ENCODE measurements at places on chromosomes 12 and 14.

DNA sequence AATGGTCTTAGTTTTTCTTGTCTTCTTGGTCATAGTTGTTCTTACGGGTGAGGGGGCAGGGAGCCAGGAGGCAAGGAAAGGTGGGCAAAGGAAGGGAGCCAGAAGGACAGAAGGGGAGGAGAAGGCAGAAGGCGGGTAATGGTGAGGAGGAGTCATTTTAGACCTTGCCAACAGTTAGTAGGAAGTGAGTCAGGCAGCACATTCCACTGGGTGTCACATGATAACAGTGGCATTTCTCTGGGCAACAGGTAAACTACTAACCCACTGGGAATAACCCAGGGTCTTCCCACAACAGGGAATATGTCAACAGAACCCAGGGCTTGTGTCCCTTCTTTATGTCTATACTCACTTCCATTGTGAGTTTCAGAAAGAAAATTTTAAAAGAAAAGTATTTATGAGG lies 127.6 kb downstream of the SLC8A3 start:
- no peak for DNase-seq

DNA sequence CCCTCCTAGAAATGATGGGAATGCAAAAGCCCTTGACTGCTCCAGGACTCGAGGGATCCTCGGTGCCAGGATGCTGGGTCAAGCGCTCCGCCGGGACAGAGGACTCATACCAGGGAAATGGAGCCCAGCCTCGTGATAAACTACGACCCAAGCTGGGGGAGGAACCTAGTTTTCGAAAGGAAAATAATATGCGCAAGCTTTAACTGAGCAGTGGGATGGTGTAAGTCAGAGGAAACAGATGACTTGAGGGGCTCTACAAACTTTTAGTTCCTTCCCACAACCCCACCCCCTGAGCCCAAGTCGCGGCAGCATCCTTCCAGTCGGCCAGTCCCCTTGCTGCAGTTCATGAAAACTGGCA lies 654 bp upstream of the SUPT16H start:
- no peak for DNase-seq

DNA sequence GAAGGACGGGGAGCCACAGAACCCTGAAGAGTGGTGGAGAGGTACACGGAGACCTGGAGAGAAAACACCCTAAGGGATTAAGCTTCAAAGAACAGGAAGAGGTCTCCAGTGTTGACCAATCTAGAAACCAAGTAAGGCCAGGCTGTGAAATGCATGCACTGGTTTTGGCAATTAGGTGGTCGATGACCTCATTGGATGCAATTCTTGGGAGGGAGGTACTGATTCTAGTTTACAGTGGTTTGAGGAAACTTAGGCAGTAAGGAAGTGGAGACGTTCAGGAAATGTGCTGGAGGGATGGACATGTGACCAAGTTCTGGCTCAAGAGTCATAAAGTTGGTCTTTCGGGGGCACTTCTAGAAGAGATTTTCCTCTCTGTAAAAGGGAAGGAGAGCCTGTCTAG lies 91.3 kb upstream of the CEP83 start:
- DNase-seq: no peak

DNA sequence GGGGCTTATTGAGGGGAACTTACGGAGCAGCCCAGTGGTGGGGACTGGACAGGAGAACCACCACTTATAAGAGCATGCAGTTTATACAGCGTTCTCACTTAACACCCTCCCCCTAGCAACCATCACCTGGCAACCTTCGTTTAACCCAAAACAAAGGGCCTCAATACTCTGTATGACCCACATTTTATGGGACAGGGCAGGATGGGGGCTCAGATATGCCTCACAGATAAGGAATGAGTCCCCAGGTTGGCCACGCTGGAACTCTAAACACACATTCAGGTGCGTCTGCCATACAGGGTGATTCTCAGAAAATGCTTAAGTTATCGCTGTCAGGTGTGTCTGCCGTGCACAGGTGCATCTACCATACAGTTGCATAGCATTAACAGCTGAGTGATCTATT lies 99.2 kb downstream of the GCH1 start:
- no peak for DNase-seq

DNA sequence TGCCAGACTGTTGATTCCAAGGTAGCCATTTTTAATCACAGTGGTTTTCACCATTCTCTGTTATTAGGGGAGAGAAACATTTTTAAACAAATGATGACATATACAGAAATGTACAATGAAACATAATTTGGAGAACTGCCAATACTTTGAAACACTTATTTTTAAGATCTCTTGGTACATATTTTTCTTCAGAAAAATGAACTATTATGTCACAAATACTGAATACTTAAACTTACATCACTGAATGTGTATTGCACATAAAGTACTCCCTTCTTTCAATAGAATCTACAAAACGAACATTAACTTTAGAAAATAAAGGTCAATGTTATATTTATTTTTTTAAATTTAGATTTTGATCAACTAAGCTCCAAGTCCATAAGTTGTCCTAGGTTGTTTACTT lies 71.7 kb upstream of the CPNE8 start:
- no peak for DNase-seq

GRCh38 chr12:24418157-24418556 lies 468.7 kb upstream of the SOX5 start:
- no peak for DNase-seq

- no peak for DNase-seq
Observed at GRCh38 chr12:12481631-12482030, 81.0 kb downstream of the DUSP16 start.

- peak; percentile 26 for DNase-seq
Observed at GRCh38 chr12:90938451-90938850, 16.5 kb downstream of the CCER1 start.

- peak; percentile 64 for DNase-seq
Observed at GRCh38 chr12:19002216-19002615, 127.3 kb upstream of the PLEKHA5 start.

DNA sequence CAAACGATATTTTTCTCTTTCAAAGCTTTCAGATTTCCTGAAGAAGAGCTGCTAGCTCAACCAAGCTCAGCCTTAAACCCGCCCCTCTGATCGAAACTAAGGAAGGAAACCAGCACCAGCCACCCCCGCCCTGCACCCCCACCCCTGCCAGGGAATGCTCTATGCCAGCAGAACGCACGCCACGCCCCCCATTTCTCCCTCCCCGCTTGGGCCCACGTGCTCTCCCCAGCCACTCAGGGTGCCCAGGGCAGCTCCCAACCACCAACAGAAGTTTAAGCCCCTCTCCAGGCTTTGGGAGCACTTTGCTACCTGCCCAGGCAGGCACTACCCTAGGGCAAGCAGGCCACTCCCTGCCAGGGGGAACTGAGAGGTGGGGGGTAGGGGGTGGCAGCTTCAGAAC lies 18.8 kb upstream of the KRT78 start:
- DNase-seq: no peak

DNA sequence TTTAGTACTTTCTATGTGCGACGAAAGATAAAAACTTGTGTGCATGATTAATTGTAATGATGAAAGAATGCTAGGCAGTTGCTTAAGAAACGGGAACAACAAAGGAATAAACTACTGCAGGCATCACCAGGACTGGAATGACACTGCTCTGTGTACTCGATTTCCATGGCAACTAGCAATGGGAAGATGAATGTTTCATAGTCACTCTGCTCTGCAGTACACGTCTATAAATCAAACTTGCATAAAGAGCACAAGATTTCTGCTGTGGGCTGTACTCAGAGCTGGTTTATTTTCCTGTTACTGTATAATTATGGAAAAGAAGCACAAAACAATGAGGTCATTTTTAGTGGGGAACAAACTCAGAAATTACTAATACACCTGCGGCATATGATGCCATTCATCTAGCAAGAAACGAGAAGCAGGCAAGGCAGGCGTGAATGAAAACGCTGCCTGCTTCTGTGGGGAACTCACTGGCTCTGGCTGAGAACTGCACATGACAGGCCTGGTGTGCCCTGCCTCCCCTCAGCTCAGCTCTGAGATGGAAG lies 41.8 kb downstream of the EFCAB11 start:
- DNase-seq: peak; percentile 93

DNA sequence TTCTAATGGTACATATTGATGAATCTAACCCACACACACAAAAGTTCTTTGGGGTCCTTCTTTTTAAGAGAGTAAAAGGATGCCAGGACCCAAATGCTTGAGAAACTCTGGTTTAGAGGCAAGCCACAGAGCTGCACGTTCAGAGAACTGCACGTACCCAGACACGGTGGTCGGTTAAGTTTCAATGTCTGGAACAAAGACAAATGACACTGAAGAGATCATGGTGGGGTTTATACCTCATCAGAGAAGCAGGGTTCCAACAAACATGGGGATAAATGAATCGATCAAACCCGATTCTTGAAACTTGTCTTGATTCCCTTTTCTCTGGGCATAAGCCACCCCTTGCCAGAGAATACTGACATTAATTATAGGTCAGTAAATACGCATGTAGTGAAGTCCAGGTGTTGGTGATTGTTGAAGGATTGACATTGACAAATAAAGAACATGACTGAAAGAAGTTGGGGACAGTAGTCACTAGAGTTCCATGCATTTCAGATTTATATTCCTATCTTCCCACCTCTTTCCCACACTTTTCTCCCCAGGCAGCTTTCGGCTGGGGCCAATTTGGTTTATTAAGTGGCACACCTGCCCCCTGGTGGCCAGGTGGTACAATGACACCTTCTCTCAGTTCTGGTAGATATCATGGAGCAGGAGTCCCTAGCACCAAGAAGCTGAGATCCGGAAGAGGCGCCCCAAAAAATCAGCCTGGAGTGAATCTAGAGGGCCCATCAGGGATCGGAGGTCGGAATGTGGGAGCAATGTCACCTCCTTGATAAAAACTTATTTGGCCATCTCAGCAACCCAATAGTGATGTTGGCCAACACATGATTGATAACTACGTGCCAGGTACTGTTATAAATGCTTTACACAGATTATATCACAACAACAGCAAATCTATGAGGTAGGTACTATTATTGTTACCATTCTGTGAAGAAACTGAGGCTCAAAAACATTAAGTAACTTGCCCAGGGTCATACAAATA lies 17.8 kb upstream of the HDAC7 start:
- peak; percentile 86 for DNase-seq

- no peak for DNase-seq
Observed at GRCh38 chr14:68653108-68653507, 139.8 kb downstream of the ZFP36L1 start.

DNA sequence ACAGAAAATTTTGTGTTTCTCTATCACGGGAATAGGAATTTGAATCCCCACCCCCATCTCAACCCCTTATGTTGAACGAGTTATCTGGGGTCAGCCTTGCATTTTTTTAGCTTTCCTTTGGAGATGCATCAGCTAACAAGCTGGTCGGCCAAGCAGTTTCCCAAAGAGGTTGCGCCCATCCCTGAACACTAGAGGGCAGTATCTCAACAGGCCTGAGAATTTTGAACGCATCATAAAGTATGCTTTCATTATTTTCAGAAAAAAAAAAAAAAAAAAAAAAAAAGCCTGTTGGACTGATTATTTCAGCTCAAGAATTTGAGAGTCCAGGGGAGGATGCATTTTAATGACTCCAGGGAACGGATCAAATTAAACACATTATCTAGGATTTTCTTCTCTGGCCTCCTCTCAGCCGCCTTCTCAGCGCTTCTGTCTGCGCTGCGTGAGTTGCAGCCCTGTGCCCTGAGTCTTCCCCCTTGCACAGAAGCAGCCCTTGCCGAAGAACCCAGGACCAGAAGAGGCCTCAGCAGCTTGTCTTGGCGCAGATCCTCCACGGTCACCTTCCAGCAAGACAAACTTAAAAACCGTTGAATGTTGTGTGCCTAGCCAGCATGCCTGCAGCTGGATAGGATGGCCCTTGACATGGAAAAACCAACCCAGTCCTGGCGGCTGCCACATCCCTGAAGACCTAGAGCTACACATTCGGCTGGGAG lies 76.6 kb upstream of the GZMB start:
- DNase-seq: peak; percentile 67

DNA sequence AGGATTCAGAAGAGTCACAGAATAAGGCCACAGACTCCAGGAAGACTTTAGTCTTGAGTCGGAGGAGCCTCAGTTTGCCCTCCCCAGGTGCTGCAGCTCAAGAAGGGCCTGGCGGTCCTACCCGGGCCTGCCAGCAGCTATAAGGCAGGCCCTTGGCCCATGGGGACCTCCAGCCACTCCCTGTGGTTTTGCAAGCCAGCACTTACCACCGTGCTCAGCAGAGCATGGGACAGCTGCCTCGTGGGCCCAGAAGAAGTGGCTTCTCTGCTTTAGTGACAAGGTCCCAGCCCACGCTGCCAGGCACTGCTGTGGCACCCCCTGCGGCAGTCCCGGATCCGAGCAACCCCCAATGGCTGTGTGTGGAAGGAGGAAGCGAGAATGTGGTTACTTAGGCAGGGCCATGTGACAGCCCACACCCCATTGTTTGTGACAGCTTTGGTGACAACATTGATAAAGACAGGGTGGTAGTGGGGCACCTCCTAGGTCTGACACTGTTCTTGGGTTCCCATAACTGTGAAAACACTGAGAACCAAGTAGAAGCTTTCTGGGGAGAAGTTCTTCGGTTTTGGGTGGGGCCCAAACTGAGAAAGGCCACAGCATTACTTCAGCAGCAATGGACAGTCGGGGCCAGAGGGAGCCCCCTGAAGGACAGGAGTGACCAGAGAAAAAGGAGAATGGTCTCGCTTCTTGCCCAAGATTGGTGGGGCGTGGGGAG lies at the start of gene SELPLG:
Gene SELPLG (minus strand): TSS at position 361 of the 715 bp plus-strand sequence. CDS start 9,587 bp downstream, outside the sequence.
- no peak for DNase-seq

DNA sequence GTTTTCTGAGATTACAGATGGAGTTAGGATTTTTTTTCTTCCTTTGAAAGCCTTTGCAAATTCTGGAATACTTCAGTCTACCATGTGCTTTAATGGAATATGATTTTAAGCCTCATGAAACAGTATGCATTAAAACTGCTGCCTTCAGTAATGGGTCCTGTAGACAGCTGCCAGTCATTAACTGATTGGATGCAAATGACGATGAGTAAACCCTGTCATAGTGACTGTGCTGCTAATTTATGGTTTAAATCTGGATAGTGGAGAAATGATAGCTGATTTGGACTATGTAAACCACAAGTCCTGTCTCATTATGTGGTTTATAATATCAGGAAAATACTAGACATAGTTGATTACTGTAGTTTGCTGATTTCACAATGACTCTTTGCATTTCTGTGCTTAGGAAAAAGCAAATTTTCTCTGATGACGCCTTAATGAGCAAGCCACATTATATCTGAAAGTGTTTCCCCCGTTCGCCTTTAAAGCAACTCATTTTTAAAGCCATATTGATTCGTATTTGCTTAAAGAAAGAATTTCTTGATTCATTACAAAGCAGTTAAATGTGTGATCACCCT lies 217.6 kb downstream of the TMTC2 start:
- peak; percentile 27 for DNase-seq

Data from fibroblast of the aortic adventitia (primary cell).